ENCODE measurements at places on chromosomes 12 and 14.

- DNase-seq, result no peak
Measured at GRCh38 chr12:34264110-34264509, 241.8 kb downstream of the ALG10 start.

DNA sequence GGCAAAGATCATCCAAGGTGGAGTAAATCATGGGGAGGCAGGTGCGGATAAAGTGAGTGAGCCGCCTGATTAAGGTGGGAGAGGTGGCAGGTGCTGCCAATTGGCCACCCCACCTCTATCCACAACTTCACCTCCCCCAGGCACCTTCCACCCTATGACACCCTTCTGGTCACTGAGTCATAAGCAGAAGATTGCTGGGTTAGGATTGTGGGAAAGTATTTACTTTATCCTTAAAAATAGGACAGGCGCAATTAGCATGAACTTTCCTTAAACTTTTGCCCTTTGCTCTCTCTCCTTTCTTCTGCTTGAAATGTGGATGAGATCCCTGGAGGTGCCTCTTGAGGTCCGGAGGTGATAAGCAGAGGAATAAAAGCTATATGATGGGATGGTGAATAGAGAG is 14.9 kb upstream of the BMP4 start:
- no peak for DNase-seq

DNA sequence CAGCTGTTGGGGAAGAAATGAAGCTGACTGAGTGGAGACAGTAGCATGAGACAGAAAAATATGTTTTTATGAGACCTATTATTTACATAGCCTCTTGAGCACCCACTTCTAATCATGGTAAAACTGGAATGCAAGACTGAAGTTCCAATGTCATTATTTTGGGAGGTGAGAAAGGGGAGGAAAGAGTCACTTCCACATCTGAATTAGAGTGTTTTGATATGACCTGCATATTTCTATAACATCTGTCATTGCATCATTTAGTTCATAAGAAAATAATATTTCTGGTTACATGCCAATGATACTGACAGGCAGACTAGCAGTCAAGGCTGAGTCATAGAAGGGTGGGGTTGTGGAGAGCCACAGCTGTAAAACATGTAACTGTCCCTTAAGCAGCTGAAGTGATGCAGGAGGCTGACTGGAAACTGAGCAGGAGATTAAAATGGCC is 26.7 kb downstream of the NTN4 start:
- DNase-seq, result no peak

DNA sequence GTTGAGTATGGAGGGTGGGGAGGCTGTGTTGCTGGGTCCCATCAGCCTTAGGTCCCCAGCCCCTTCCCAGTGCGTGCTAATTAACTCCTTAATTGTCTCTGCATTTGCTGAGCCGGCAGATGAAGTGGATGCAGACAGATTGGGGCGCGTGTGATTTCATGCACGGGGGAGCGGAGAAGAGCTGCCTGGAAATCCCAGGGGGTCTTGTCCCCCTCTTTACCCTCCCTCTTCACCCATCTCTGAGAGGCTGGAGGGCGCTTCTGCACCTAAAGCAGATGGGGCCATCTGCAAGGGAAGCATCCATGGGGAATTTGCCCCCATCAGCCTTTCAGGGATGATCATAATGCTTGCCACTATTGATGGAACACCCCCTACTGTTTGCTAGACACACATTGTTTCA is 4.4 kb upstream of the ASIC1 start:
- no peak for DNase-seq

- DNase-seq, result no peak
Measured at GRCh38 chr12:2638273-2639019, 156.3 kb upstream of the FKBP4 start.

DNA sequence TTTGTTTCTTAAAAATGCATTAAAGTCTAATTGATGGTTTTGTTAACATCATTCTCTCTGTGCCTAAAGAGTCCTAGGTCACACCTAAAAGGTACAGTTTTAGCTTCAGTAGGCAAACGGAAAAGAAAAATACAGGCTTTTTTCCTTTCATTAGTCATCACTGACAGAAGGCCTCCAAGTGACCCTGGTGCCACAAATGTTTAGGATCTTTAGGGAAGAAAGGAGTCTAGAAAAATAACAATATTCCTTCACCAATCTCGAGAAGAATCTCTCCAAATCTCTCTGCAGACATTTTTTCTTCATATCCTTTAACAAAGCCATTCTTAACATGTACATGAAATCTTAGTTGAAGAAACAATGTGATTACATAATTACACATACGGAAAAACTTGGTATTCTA is 2.0 kb downstream of the DENND5B start:
- DNase-seq, result no peak

DNA sequence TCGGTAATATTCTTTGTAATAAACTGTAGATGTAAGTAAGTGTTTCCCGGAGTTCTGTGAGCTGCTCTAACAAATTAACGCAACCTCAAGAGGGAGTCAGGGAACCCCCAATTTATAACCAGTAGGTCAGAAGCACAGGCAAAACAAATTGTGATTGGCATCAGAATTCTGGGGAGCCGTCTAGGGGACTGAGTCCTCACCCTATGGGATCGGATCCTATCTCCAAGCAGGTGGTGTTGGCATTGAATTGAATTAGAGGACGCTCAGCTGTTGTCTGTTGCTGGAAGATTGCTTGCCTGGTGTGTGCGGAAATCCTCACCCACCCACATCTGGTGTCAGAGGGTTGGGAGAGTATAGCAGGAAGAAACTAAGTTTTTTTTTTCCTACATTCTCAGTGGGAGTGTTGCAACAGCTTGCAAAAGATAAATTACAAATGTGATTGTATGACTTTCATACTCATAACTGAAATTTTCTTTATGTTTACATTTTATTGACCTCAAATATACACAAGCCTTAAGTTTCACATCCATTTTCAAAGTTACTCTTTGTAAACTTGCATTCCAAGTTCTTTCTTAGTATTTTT is 5.5 kb downstream of the TMEM52B start:
- no peak for DNase-seq

GRCh38 chr14:21631084-21631483 is 3.7 kb downstream of the OR10G2 start:
- no peak for DNase-seq

DNA sequence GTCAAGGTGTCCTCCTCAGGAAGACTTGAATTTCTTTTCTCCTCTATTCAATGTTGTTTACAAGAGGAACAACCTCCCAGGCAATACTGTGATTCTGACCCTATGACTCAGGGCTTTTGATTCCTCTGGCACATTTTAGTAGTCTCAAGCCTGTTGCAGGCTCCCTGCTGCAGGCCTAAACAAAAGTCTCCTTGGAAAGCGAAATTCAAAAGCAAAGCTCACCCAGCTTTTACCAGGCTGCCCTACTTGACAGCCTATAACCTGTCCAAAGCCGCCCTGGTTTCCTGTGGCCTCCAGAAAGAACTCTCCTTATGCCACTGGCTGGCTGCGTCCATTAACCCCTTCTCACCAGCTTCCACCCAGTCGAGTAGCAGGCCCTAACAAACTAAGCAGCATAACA is 11.6 kb downstream of the FGD6 start:
- DNase-seq, result no peak

DNA sequence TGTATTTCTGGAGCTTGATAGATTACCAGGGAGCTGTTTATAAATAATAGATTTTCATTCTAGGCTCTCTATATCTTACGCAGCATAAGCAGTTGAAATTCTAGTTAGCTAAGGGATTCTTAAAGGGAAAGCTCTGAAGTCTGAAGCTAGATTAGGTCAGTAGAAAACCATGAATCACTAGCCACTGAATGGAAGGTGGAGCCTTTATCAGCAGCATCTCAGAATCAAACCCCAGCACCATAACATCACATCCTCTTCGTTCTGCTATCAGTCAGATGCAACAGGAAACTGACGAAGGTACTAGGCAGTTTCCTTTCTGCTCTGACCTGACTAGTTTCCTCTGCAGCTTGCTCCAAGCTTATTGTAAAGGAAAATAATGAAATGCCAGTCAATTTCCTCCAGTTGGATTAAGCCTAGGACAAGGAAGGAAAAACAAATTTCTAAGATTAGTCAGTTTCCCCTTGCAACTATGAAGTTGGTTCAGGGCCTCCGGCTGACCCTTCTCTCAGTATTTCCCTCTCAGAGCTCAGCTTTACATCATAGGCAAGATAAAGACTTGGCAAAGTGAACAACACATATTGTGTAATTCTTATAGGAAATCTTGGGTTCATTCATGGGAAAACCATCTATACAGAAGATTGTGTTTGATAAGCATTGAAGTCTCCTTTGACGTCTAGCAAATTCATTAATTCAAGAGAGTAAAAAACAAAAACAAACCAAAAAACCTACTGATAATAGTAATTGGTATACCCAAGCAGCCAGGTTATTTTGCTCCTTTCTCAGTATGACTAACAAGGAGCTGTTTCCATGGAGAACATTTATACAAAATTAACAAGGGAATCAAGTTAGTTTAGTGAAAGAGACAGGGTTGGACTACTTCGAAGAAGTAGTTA is 43.4 kb upstream of the CFAP54 start:
- DNase-seq, result peak; percentile 90

GRCh38 chr12:25119020-25119419 is 75.9 kb downstream of the DNAI7 start:
- DNase-seq, result no peak

DNA sequence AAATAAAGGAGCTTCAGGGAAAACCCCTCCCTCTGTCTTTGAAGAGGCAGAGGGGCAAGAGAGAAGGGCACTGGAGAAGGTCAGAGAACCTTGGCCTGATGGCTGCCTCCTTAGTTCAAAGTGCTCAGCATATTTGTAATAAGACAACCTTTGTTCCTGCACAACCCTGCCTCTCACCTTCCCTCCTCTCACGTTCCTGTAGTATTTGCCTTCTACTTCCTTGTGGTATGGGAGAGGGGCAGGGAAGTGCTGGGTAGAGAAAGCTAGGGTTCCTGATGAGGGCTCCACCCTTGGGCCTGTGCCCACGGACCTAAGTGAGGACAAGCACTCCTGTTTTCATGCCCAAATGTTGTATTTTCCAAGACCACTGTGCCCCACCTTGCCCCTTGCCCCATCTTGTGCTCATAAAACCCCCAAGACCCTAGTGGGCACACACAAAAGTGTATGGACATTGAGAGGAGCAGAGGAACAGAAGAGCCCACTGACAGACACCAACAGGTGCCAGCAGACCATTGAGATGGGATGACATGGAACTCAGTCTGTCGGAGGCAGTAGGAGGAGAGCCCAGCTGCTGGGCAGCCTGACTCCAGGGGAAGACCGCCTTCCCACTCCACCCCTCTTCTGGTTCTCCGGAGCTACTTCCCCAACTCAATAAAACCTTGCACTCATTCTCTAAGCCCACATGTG is 261.5 kb upstream of the CCDC196 start:
- DNase-seq, result no peak

GRCh38 chr12:78040111-78040510 is 209.4 kb downstream of the NAV3 start:
- DNase-seq, result no peak

- DNase-seq, result peak; percentile 80
Measured at GRCh38 chr12:4148418-4149056, 125.0 kb upstream of the CCND2 start.

DNA sequence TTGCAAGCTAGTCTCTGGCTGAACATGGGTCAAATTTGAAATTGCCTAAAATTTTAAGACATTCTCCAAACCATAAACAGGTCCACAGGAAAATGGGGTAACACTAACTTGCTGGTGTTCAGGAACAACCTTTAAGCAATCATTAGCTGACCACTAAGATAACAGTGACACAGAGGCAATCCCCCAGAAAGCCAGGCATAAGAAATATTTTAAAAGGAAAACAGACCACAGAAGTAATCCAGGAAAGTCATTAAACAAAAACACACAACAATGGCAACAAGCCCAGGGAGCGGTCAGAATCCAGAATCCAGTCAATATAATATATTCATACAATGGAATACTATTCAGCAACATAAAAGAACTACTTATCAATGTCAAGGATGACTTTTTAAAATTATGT is 59.1 kb downstream of the LRP6 start:
- no peak for DNase-seq

DNA sequence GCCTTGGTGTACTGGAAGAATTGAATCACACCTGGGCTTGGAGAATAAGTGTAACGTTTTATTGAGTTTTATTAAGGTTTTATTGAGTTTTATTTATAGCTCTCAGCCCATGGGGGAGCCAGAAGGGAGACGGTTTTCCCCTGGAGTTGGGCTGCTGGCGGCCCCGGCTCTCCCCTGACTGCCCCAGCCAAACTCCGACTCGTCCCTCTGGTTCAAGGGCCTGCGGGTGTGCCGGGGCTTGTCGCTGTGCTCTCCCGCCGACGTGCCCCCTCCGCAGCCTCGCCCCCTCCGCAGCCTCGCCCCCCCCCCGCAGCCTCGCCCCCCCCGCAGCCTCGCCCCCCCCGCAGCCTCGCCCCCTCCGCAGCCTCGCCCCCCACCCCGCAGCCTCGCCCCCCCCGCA is 326.1 kb upstream of the RTL1 start:
- DNase-seq, result no peak

GRCh38 chr14:68479247-68479646 is 313.6 kb downstream of the ZFP36L1 start:
- no peak for DNase-seq

GRCh38 chr12:19234981-19235871 is 105.7 kb downstream of the PLEKHA5 start:
- no peak for DNase-seq

DNA sequence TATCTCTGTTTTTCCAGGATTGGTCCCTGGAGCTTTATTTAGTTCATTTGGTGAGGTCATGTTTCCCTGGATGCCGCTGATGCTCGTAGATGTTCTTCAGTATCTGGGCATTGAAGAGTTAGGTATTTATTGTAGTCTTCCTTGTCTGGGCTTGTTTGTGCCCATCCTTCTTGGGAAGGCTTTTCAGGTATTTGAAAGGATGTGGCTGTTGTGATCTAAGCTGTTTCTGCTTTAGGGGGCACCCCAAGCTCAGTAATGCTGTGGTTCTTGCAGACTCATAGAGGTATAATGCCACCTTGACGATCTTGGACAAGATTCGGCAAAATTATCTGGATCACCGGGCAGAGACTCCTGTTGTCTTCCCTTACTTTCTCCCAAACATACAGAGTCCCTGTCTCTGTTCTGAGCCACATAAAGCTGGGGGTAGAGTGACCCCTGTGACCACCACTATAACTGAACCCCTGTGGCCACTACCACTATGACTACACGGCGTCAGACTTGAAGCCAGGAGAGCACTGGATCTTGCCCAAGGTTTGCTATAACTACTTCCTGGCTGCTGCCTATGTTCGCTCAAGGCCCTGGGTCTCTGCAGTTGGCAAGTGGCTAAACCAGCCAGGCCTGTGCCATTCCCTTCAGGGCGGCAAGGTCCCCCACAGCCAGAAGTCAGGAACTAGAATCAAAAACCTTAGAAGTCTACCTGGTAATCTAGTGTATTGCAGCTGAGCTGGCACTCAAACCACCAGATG is 40.9 kb downstream of the FGD4 start:
- DNase-seq, result no peak

Data from CD4-positive, alpha-beta T cell treated with Interleukin-4 for 4 hours (primary cell).